ENCODE measurements at places on chromosomes 2 and 18.

DNA sequence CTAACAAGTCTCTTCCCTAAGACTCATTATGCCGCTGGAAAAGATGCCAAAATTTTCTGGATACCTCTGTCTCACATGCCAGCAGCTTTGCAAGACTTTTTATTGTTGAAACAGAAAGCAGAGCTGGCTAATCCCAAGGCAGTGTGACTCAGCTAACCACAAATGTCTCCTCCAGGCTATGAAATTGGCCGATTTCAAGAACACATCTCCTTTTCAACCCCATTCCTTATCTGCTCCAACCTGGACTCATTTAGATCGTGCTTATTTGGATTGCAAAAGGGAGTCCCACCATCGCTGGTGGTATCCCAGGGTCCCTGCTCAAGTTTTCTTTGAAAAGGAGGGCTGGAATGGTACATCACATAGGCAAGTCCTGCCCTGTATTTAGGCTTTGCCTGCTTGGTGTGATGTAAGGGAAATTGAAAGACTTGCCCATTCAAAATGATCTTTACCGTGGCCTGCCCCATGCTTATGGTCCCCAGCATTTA, 26.3 kb downstream of the DHRS9 start:
- no peak for DNase-seq

DNA sequence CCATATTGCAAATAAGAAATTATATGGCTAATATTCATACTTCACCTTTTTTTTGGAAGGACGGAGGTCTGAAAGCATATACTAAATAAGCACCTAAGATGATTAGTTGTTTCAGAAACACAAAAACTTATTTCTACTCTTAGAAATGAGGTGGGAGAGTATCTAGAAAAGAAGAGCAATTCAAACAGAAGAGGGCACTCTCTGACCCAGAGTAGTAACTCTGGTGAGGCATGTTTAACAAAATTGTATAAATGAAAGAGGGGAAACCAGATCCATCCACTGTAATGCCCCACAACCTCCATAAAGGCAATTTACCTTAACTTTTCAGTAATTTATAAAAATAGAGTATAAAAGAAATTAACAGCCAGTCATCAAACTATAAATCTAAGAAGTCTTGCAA, 669.6 kb upstream of the VRK2 start:
- DNase-seq, result no peak

GRCh38 chr2:152766928-152767327, 48.5 kb downstream of the ARL6IP6 start:
- no peak for DNase-seq

GRCh38 chr18:63213331-63213900, 106.2 kb downstream of the BCL2 start:
- no peak for DNase-seq

DNA sequence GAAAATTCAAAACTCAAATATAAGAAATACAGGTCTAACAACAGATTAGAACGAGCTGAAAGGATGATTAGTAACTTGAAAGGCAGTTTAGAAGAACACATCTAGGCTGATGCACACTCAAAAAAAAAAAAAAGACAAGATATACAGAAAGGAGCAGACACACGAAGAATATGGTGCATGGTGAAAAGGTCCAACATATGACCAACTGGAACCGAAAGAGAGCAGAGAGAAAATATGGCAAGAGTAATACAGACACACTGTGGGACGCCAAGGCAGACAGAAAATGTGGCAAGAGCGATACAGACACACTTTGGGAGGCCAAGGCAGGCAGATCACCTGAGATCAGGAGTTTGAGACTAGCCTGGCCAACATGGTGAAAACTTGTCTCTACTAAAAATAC, 39.8 kb downstream of the NDUFA10 start:
- DNase-seq, result no peak

- no peak for DNase-seq
Observed at GRCh38 chr2:160513120-160513519, 19.5 kb upstream of the RBMS1 start.

- DNase-seq, result no peak
Observed at GRCh38 chr18:47790036-47790435, 140.4 kb downstream of the SMAD2 start.

DNA sequence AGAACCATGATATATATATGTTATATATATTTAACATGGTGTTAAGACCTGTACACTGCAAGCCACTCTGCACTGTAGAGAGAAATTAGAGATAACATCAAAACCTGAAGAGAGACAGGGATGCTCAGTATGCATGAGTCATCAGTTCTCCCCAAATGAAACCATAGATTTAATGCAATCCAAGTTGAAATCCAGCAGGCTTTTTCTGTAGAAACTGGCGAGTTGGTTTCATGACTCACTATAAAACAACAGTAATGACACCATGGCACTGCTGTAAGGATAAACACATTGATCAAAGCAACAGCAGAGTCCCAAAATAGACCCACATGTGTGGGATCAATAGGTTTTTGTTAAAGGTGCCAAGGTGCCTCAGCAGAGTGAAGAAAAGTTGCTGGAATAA, 65.8 kb downstream of the RTP5 start:
- no peak for DNase-seq

GRCh38 chr2:177264209-177264692, 276 bp downstream of the NFE2L2 start:
- no peak for DNase-seq

DNA sequence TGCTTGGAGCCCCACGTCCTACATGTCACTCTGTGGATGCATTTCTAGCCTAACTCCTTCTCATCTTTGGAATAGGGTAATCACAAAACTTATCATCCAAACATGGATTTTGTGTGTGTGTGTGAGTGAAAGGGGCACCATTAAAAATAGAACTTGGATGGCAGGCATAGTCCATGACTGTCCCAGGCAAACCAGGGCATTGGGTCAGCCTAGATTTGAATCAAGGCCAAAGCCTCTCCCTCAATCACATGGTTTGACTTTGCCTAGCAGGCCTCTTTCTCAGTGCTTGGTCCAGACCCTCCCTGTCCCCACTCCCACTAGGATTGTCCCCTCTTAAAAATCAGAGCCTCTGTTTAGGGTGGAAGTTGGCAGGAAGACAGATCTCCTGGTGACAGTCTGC, 67.4 kb upstream of the BCL2L11 start:
- DNase-seq, result no peak

- no peak for DNase-seq
Observed at GRCh38 chr2:28507796-28508764, 12.2 kb downstream of the PLB1 start.

- DNase-seq, result no peak
Observed at GRCh38 chr2:151881342-151881741, 53.1 kb upstream of the ARL5A start.

DNA sequence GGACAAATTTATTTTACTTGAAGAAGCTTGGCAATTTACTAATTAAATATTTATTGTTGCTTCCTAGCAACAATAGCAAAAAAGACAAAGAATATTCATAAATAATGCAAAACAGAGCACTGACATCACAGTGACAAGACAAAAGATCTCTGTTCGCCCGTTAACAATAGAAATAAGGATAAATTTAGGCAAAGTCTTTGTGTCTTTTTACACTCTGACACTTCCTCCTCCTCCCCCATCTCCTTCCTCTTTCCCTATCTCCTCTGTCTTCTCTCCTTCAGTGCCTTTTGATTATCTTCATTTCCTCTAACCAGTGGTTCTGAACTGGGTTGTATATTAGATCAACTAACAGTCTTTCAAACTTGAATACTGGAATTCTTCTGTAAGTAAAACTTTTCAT, 808.4 kb downstream of the ERBB4 start:
- no peak for DNase-seq

DNA sequence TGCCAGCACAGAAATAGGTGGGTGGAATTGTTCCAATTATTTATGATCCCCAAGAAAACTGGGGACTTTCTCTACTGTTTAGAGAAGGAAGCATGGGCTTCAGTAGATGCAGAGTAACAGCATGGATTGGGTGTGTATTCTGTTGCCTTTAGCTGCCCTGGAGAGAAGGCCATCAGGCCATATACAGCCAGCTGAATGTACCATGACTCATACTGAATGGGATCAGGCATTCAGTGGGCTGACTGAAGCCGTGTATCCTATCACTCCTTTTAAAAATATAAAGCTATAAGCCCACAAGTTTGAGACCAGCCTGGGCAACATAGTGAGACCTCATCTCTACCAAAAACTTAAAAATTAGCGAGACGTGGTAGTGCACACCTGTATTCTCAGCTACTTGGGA, 16.7 kb upstream of the PLEKHM3 start:
- no peak for DNase-seq

DNA sequence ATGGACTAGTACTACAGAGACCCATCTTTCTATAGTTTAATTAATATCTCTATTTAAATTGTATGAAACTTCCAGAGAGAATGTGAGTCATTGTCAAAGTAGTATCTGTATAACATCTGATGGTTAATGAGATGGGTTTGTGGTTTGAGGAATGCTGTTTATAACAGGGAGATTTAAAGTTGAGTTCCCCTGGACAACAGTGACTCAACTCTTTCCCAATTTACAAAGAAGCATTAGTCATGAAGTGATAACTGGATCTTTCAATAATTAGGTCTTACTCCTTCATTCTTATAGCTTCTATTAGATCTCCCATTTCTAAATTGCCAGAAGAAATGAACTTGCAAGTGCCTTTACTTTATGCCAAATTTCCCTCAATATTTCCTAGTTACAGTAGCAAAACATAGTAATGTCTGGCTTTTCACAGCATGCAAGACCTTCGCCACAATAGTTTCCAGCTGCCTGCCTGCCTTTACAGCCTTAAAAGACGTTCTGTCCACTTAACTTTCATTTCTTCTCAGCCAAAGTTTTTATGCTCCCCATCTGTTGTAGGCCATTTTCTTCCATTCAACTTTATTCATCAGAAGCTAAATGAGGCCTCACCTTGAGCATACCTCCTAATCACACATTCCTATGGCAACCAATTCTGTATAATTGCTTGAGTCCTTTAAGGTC, 47.7 kb upstream of the WDR75 start:
- no peak for DNase-seq

GRCh38 chr2:153766415-153766814, 105.3 kb upstream of the GALNT13 start:
- DNase-seq, result no peak

- no peak for DNase-seq
Observed at GRCh38 chr2:7813541-7814292, 868.1 kb upstream of the ID2 start.

- DNase-seq, result no peak
Observed at GRCh38 chr18:9211955-9212354, 75.4 kb downstream of the ANKRD12 start.

GRCh38 chr2:86338778-86339295, 1.4 kb upstream of the REEP1 start:
- DNase-seq, result no peak

GRCh38 chr18:50286391-50287027, 983 bp downstream of the CXXC1 start:
- no peak for DNase-seq

GRCh38 chr18:63177919-63178821, 141.4 kb downstream of the BCL2 start:
- no peak for DNase-seq

GRCh38 chr2:42101206-42102023, 53.6 kb downstream of the PKDCC start:
- peak; percentile 30 for DNase-seq

DNA sequence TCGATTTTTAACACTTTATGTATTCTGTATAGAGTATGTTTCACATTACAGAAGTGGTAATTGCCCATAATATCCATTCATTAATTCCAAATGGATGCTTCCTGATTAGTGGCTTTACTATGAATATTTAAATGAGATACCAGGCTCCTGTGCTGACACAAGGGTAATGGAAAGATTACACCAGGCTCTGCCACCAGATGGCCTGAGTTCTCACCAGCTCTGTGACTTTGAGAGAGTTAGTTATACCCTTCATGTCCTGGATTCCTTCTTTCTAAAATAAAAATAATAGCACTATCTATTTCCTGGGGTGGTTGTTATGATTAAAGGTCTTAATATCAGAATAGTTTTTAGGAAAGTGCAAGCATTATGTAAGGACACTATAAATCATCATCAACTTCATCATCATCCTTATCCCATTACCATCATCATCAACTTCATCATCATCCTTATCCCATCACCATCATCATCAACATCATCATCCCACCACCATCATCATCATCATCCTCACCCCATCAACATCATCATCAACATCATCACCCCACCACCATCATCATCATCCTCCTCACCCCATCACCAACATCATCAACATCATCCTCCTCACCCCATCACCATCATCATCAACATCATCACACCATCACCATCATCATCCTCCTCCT, 151.8 kb downstream of the DNER start:
- DNase-seq, result no peak

- DNase-seq, result no peak
Observed at GRCh38 chr2:37614061-37614738, 57.2 kb downstream of the CDC42EP3 start.

All from stimulated activated CD4-positive, alpha-beta T cell treated with anti-CD3 and anti-CD28 coated beads, Interleukin-1b, Interleukin-23, amount 100 ng/mL, for 1 hour (primary cell).